Right hindlimb (tissue), 1 donor: ENCODE measurements at places on chromosomes 2 and 18.

GRCh38 chr2:234254783-234255521 lies 204.4 kb downstream of the SPP2 start:
- DNase-seq: no peak

DNA sequence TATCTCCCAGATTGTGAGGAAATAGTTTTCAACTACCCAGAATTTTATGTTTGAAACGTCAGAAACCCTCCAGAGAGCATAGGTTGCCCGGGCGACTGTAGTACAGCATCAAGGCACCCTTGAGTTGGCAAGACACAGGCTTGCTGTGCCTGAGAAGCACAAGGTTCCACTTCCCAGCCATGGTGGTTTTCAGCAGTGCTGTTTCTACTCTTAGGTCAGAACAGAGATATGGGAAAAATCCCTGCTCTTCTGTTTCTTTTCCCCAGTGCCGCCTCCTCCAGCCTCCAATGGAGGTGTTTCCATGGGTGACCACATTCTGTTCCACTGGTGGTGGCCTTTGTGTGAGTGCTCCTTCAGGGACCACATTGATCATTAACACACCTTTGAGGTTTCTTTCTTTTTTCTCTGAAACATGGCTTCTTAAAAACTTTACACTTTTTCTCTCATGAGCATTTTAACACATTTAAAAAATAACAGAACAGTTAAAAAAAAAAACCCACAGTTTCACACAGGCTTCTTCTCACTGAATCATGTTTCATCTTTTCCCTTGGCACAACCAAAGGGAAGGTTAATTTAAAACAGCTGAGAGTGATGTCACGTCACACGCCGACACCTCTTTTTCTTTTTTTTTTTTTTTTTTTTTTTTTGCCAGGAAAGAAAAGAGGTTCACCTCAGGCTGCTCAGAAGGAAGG lies 229.3 kb upstream of the HDAC4 start:
- DNase-seq: no peak

- no peak for DNase-seq
Measured at GRCh38 chr18:54860941-54861340, 32.7 kb downstream of the RAB27B start.

GRCh38 chr2:22626621-22627020 lies 758.4 kb upstream of the KLHL29 start:
- DNase-seq: no peak
